ENCODE measurements at places on chromosomes 13 and 19.
A peak's percentile ranks its signal among the peaks of the same experiment; 100 is the strongest.

DNA sequence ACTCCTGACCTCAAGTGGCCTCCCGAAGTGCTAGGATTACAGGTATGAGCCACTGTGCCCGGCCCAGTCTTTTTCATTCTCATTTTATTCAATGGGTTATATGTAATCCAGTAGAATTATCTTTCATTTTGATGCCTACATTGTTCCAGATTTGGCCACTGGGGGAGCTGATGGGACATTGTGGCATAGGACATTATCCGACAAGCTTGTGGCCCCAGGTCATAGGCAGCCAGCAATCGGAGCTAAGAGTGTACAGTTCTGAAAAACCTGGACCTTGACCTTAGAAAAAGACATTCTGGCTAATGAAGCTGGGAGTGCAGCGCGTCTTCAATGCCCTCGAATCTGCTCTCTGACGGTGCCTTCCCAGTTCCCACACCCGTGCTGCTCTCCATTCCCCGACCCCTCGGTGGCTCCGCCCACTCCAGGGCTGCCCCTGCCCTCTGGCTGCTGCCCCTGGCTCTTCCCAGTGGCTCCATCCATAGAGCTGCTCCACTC, 108.7 kb downstream of the TEX29 start:
- peak; percentile 52 for DNase-seq

- peak; percentile 78 for DNase-seq
Measured at GRCh38 chr19:19405971-19406877, 749 bp downstream of the GATAD2A start.

DNA sequence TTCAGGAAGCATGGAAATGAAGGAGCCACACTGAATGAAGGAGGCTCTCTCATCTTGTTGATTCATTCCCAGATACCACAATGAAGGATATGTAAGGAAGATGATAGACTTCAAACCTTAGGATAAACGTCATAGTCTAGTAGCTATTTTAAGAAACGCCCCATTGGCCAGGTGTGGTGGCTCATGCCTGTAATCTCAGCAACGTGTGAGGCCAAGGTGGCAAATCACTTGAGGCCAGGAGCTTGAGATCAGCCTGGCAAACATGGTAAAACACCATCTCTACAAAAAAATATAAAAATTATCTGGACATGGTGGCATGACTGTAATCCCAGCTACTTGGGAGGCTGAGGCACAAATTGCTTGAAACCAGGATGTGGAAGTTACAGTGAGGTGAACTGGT, 17.1 kb upstream of the ZNF841 start:
- DNase-seq, result no peak

DNA sequence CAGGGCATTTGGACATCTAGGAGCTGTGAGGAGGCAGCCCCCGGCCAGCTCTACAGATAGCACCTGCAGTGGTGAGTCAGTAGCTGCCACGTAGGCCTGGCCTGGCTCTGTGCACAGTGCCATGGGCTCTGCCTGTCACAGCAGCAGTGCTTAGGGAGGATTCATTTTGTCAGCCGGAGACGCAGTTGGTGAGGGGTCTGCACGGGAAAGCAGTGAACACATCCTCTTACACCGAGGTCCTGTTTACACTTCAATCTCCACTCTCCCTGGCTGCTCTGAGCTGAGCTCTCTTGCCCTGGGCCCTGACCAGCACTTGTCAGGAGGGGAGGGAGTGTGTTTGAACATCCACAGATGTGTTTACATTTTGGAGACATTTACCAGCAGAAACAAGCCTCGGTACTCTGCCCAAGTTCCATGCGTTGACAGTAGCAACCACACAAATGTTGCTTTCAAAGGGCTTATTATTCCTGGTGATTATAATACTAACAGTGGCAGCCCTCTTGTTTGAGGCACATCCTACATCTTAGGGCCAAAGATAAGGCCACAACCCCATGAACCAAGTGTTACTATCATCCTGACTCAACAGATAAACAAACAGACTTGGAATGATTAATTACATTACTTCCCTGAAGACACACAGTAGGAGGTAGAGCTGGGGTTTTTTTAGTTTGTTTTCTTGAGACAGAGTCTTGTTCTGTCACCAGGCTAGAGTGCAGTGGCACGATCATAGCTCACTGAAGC, 148.9 kb downstream of the USP12 start:
- DNase-seq, result no peak

GRCh38 chr19:38699027-38699346, 45.3 kb downstream of the CAPN12 start:
- peak; percentile 46 for DNase-seq

DNA sequence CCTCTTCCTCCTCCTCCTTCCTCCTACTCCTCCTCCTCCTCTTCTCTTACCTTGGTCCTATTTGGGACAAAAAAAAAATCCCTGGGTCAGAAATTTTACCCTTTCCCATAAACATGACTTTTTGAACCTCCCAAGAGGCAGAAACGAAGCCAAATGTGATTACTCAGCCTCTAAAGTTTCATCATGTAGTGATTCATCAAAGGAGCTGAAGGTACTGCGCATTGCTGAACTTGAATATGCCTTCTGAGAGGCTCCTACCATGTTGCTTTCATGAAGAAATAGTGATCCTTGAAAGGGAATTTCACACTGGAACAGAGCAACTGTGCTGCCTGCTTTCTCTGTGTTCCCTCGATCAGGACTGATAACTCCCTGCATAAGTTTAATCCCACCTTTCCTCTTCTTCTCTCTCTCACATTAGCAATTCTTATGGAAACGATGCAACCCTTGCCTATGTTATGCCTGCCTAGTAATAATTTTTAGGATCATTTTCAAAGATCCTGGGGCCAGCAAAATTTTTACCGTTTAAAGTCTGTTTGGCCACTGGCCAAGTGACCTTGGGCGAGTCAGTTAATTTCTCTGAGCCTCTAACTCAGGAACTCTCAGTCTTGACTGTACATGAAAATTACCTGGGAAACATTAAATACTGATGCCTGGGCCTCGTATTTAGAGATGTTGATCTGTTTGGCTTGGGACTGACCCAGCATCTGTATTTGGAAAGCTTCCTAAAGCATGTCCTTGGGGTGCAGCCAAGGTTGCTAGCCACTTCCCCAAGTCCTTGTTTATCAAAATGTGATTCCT, 149.5 kb downstream of the DCT start:
- DNase-seq, result no peak

DNA sequence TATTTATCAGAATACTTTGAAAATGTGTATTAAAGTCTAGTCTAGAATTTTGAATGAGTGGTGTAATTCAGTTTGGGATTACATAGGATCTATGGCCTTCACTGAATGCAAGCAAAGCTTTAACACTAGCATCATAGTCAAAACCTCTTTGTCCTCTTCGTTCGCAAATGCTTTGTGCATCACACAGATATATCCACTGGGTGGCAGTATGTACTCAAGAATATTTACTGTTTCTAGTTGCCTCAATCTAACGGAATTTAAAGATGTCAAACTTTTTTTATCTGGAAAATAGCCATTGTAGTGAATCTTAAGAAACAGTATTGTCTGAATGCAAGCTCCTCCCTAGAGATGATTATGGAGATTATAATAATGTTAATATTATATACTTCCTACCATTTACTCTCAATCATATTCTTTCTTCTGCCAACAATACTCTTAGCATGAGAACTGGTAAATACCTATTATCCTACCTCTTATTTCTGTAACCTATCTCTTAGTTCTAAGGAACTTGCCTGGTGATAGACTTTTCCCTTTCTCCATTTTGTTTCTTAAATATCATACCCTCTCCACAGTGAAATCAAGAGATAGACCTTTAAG, 25.8 kb downstream of the LACC1 start:
- peak; percentile 33 for DNase-seq

- DNase-seq, result no peak
Measured at GRCh38 chr13:107438251-107438650, 777.1 kb downstream of the LIG4 start.

- DNase-seq, result peak; percentile 74
Measured at GRCh38 chr19:49333811-49334288, 1.4 kb upstream of the CD37 start.

DNA sequence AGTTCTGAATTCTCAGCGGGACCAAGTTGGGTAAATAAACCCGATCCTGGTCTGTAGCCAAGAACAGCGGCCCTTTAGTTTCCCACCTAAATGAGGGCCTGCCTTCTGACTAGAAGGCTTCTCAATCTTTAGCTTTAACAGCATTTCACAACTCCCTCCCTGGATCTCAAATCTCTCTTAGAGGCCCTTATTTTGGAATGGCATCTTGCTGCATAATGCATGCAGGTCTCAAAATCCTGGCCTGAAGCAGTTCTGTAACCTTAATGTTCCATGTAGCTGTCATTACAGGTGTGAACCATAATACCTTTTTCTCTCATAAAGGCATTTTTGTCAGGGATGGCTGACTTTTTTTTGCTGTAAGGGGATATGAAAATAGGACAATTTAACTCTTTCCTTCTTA, 29.5 kb downstream of the ZNF90 start:
- no peak for DNase-seq

GRCh38 chr19:46461537-46461936, 9.8 kb downstream of the PNMA8A start:
- DNase-seq, result no peak

- DNase-seq, result no peak
Measured at GRCh38 chr13:83423381-83423780, 458.9 kb downstream of the SLITRK1 start.

DNA sequence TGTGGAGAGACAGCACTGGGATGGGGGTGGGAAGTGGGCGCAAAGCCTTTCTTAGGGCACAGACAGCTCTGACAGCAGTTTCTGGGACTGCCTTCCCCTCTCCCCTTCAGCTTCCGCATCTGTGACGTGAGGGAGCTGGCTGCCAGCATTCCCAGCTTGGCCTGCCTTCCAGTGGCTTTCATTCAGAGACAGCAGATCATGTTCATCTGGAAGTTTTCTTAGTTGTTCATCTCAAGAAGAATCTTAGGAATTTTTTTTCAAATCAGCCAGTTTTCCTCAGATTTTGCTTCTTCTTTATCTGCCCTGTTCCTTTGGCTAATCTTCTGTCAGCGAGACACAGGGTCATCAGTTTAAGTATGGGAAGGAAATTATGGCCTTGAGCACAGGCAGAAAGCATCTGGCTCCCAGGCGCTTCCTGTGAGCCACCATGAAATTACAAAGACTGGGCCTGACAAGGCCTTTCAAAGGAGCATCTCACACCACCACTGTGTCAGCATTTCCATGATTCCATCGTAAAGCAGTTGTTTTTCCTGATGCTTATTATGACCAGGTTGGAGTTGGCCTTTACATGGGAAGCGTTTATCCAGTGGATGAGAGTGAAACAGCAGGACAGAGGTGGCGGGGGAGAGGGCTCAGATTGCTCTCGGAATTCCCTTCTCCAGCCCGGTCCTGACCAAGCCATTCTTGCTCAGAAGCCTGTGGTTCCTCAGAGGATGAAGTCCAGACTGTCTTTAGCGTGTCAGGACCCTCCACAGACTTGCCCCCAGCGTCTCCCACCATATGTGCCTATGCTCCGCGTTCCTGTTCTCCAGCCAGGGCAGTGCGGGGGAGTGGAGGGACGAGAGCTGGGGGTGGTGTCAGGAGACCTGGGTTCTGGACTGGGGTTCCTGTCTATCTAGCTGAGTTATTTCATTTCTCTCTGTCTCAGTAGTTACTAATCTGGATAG, 43.6 kb downstream of the ARHGAP35 start:
- no peak for DNase-seq

- no peak for DNase-seq
Measured at GRCh38 chr13:30135351-30135750, 172.0 kb downstream of the KATNAL1 start.

- DNase-seq, result no peak
Measured at GRCh38 chr13:80177327-80177726, 163.6 kb downstream of the SPRY2 start.

GRCh38 chr13:83197316-83197715, 685.0 kb downstream of the SLITRK1 start:
- no peak for DNase-seq

GRCh38 chr13:20993211-20993610, 68.2 kb downstream of the LATS2 start:
- no peak for DNase-seq
